Stimulated activated CD4-positive, alpha-beta T cell treated with anti-CD3 and anti-CD28 coated beads, Interleukin-4, amount 100 ng/mL, for 4 hours (primary cell): ENCODE measurements at places on chromosomes 13 and 19.

GRCh38 chr13:62057286-62057685 is 641.6 kb upstream of the PCDH20 start:
- DNase-seq = no peak

DNA sequence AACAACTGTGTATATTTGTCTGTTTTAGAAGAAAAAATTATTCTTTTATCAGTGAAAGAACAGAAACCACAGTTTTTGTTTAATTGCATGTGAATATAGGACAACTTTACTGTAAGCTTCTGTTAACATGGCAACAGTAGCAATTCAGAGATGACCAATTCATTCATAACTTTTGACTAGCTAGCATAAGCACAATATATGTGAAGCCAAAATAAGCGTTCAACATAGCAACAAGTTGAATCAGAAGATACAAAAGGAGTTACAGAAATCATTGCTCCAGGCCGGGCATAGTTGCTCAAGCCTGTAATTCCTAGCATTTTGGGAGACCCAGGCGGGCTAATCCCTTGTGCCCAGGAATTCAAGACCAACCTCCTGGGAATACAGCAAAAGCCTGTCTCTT is 197.1 kb upstream of the GPC6 start:
- no peak for DNase-seq

- DNase-seq = no peak
These were observed 346.5 kb downstream of the ZNF536 start for GRCh38 chr19:30718707-30719106.

DNA sequence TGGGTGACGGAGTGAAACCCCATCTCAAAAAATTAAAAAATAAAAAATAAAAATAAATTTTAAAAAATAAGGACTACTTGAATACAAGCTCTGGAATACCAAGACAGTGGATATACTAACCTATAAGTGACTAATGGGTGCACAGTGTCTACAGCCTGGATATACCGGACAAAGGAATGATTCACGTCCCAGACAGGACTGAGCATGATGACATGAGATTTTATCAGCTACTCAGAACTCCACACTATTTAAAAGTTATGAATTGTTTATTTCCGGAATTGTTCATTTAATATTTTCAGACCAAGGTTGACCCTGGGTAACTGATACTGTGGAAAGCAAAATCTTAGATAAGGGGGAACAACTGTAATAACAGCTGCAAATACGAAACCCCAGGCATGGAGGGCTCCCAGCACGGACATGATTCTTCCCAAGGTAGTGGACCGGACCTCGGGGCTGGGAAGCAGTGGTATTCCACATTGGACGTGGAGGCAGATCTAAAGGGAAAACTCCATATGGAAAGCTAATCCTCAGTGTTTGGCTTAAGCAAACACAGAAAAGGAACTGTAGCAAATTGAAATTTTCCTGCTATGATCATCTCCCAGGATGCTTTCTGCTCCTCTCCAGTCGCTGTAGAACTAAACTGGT is 102.6 kb upstream of the TSHZ3 start:
- no peak for DNase-seq
